Astrocyte (in vitro differentiated cells and primary cell): ENCODE measurements at places on chromosomes 5 and 9.

DNA sequence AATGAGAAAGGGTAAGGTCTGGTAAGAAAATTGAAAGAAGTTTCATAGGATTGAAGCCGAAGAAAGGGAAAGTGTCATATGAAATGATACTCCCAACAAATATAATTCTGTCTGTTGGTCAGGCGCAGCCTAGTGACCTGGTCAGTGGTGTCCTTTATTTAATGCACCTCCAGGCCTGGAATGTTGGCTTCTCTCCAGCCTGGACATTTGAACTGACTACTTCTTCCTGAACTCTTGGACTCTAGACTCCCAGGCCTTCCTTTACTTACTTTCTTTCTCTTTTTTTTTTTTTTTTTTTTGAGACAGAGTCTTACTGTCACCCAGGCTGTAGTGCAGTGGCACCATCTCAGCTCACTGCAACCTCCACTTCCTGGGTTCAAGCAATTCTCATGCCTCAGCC is 1381.5 kb upstream of the WWC1 start:
- DNase-seq = no peak

- no peak for DNase-seq
Observed at GRCh38 chr5:119321569-119322311, 34.1 kb upstream of the TNFAIP8 start.

DNA sequence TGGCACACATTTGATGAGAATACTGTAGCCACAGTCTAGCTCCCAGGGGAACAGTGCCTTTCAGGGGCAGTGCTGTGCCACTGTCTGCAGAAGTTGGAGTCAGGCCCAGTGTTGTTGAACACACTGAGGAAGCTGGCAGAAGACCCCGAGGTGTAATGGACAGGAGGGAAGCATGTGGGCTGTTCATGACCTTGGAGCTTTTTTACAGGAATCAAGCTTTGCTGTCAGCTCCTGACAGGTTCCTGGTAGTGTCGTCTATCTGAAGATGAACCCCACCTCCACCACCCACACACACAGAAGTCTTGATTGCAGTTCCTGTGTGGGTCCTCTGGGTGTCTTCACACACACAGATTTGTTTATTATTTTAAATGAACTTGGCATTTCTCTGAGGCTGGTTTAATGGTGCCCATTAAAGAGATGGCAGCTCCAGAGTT is 40.3 kb upstream of the TNFAIP8 start:
- no peak for DNase-seq

GRCh38 chr5:172904643-172905345 is 54.4 kb upstream of the RPL26L1 start:
- DNase-seq = peak; percentile 87

- DNase-seq = no peak
Observed at GRCh38 chr9:133377721-133378216, 1.6 kb downstream of the STKLD1 start.

DNA sequence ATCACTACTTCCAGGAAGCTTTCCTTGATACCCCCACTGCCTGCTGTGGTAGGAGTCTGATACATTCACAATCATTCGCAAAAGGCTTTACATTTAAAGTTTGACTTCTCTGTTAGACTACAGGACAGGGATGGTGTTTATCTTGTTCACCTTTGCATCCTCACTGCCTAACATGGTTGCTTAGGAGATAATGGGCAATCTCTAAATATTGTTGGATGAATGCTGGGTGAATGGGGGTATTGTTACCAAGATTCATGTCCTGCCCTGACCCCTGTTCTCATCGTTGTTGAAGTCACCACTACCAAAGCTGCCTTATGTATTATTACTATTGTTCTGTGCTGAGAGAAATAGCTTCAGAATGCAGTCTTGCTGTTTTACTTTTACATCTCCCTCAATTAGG is 7.7 kb upstream of the TMEFF1 start:
- no peak for DNase-seq

- no peak for DNase-seq
Observed at GRCh38 chr5:84131372-84131771, 253.3 kb downstream of the EDIL3 start.

DNA sequence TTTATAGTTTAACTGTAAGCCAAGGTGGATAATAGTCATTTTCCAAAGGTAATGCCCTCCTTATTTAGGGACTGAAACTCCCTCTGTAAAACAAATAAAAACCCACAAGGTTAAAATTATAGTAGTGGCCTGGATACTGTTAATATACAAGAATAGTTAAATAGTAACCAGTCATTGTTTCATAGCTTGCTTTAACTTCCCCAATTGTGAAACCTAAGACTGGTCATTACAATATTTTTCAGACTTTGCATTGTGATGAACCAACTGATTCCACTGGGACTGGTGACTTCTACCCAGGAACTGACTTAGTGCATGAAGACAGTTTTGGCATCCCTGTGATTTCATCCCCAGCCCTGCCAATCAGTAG is 162.6 kb downstream of the SMC2 start:
- no peak for DNase-seq

DNA sequence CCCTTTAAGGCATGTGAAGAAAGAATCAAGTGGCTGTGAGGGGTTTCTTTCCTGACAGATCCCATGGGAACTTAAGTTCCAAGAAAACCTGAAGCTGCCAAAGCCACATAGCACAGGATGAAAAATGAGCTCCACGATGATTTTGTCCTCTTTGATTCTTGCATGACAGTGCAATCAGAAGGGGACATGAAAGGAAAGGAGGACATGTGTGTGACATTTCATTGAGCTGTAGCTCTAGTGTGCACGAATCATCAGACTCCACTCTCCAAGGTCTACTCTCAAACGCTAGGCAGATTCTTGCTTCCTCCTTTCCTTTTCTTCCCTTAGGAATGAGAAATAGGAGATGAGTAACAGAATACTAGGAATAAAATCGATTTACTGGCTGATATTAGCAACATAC is 142.0 kb downstream of the ZNF608 start:
- DNase-seq = no peak

- DNase-seq = no peak
Observed at GRCh38 chr5:61289669-61290306, 42.3 kb upstream of the ZSWIM6 start.

GRCh38 chr9:124462739-124463138 is 12.5 kb downstream of the ADGRD2 start:
- DNase-seq = no peak

GRCh38 chr9:107214381-107214780 is 68.7 kb upstream of the RAD23B start:
- DNase-seq = peak; percentile 44

DNA sequence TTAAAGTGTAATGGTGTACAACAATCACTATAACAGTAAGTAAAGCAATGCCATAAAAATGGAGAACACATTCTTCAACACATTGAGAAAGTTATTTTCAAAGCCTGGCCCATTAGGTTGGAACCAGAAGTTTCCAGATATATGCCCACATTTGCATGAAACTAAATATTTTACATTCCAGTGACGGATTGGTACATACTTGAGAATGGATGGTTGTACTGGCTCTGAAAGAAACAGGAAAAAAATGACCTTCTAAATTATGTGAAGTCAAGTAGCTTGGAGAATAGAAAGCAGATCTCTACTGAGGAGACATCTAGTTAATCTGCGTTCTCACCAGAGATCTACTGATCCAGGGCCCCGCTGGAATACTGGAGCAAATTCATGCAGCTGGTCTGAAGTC is 1037.0 kb downstream of the NR2F1-AS1 start:
- DNase-seq = peak; percentile 31

- no peak for DNase-seq
Observed at GRCh38 chr9:3788211-3788610, 262.4 kb upstream of the RFX3 start.

GRCh38 chr5:152084476-152084875 is 159.8 kb upstream of the GLRA1 start:
- no peak for DNase-seq
